Motor neuron (in vitro differentiated cells): ENCODE measurements at places on chromosomes 7 and 10. TPM values are rescaled to one million over a fixed set of nuclear protein-coding genes. Genes with fewer than 3 reads are reported as not detected.

AGAP3 gene
- 59.2 and 62.2 TPM in 2 replicates for total RNA-seq

PRTFDC1 gene
- total RNA-seq = 10.2 and 11.0 TPM in 2 replicates

ATOH7 gene
- 0.14 and 0.30 TPM in 2 replicates for total RNA-seq

BHLHA15 gene
- not detected in 2 replicates for total RNA-seq

GNB2 gene
- 208 and 214 TPM in 2 replicates for total RNA-seq

GPR22 gene
- 3.9 and 6.4 TPM in 2 replicates for total RNA-seq

ZNF804B gene
- total RNA-seq = 0.09 and 0.58 TPM in 2 replicates

PAPOLB gene
- total RNA-seq = 0.05 and 0.20 TPM in 2 replicates

ANXA8L1 gene
- not detected in 2 replicates for total RNA-seq

CPVL gene
- total RNA-seq = 4.4 and 5.3 TPM in 2 replicates

EPHA1 gene
- total RNA-seq = 0.36 and 0.87 TPM in 2 replicates

RAB19 gene
- total RNA-seq = not detected in 2 replicates

IGFBP3 gene
- 10.9 and 11.0 TPM in 2 replicates for total RNA-seq

SEMA3D gene
- total RNA-seq = 7.6 and 7.7 TPM in 2 replicates

CCDC172 gene
- total RNA-seq = not detected in 2 replicates

OR2A12 gene
- total RNA-seq = 0.06 TPM in 1 of 2 replicates, not detected in the other

LHFPL3 gene
- total RNA-seq = 12.0 and 16.1 TPM in 2 replicates

LIPA gene
- 19.1 and 21.1 TPM in 2 replicates for total RNA-seq

PRSS37 gene
- total RNA-seq = 0.47 and 1.2 TPM in 2 replicates

IL15RA gene
- 2.5 and 6.0 TPM in 2 replicates for total RNA-seq

NEUROG3 gene
- total RNA-seq = 1.0 TPM in 1 of 2 replicates, not detected in the other

TMEM130 gene
- total RNA-seq = 27.4 and 30.9 TPM in 2 replicates

PON1 gene
- total RNA-seq = 0.37 and 0.57 TPM in 2 replicates

VENTX gene
- total RNA-seq = 0.13 and 0.18 TPM in 2 replicates

HOXA7 gene
- total RNA-seq = 11.6 and 12.0 TPM in 2 replicates

KDM7A gene
- 9.6 and 9.8 TPM in 2 replicates for total RNA-seq

SEMA3E gene
- total RNA-seq = 10.8 and 11.0 TPM in 2 replicates

CTAGE4 gene
- total RNA-seq = 0.22 TPM in 1 of 2 replicates, not detected in the other

PLEKHS1 gene
- total RNA-seq = 0.27 and 0.85 TPM in 2 replicates

MAPK8 gene
- 76.7 and 78.7 TPM in 2 replicates for total RNA-seq
